Neural crest cell (in vitro differentiated cells): ENCODE measurements at places on chromosomes 3 and 15.

DNA sequence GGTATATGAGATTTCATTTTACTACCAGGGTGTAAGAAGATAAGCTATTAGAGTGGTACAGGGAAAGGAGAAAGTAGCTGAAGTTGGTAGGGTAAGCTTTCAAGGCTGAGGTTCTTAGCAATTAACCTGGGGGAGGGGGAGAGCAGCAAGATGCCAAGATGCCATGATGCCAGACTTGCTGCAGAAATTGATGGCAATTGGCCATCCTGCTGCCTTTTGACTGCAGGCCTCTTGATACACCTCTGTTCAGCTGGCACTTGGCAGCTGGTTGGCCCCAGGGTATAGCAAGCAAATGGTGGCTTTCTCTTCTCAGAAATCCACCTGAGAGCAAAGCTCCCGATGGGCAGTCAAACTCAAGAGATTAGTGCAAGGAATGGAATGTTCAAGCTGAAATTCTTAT is 21.4 kb upstream of the DPH6 start:
- no peak for DNase-seq

DNA sequence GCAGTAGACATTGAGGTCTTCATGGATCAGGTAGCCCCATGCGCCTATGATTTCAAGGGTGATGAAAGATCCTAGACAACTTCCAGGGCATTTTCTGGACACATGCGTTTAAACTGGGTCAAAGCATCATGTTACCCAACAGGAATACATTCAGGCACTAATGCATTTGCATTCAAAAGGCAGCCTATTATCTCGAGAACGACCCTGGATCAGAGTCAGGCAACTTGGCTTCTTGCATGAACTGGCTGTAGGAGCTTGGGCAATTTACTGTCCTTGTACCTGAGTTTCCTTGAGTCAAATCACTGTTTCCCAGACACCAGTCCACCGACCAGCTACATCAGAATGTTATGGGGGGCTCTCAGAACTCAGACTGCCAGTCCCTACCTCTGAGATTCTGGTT is 51.5 kb upstream of the CHST2 start:
- no peak for DNase-seq

- no peak for DNase-seq
These were observed 44.6 kb downstream of the QTRT2 start for GRCh38 chr3:114101101-114101500.

GRCh38 chr3:53161450-53161819 is 426 bp downstream of the PRKCD start:
- DNase-seq: no peak

- no peak for DNase-seq
These were observed 14.9 kb downstream of the CRTAP start for GRCh38 chr3:33128706-33129105.

GRCh38 chr3:123914829-123915228 is 30.7 kb upstream of the MYLK start:
- no peak for DNase-seq

- no peak for DNase-seq
These were observed 270.2 kb downstream of the ROBO1 start for GRCh38 chr3:79497447-79498111.

GRCh38 chr3:153285194-153285641 is 123.2 kb downstream of the RAP2B start:
- no peak for DNase-seq

DNA sequence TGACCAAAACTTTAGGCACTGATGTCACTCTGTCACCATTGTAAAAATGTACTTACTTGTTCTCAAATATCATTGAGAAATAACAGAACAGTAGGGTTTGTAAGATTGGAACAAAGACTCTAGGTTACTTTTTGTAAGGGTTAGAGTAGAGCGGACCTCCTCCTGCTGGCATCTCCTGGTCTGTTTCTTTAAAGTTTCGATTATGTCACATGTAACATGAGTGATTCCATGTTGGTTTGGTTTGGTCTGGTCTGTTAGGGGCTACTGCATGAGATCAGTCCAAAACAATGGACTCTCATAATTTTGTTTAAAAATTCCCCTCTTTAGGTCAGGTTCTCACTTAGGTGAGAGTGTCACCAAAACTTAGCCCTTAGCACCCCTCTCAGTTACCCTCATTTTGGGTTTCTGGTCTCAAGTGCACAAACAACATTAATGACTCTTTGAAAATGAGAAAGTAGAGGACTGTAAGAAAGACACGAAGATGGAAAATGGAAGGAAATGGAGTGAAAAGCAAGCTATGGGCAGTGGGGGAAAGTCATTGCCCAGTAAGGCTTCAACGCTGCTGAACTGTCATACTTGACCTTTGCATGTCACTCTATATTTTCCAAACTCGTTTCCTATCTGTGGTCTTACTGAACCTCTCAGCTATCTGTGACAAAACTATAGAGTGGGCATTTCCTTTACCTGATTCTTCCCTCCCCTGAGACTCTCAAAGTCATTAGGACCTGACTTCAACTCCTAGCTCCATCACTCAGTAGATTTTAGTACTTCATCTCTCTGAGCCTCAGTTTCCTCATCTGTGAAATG is 52.7 kb downstream of the LDHAL6B start:
- DNase-seq: no peak

DNA sequence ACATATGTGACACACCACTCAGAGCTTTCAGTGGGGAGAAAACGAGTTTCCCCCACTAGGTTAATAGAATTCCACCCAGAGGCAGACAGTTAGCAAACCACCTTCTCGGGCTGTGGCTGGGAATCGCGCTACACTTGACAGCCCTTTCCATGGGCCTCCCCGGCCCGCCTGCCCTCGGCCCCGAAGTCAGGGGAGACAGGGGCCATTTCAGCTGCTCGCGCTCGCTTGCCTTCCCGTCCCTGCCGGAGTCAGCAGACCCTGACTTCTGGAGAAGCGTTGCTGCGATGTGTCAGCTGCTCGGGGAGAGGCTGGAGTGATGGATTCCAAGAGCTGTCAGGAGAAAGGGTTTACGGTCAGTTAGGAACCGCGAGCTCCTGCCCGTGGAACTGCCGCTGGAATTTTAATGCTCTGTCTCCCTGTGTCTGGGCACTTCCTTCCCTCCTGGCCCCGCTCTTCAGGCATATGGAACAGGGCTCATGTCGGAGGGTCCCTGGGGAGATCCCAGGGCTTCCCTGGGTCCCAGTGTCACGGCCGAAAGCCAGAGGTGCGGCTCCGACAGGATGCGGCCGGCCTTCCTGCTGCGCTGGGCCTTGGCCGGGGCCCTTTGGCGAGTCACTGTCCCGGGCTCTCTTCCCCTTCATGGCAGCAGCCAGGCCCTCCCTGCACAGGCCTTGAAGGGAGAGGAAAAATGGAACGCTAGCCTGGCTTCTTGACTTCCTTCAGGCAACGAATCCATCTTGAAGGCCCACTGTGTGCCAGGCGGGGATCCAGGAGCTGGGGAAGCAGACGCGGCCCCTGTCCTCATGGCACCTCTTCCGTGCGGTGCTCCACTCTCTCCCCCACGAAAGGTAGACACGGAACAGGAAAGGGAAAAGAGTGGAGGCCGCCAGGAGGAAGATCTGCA is 38.4 kb upstream of the VPS8 start:
- no peak for DNase-seq

DNA sequence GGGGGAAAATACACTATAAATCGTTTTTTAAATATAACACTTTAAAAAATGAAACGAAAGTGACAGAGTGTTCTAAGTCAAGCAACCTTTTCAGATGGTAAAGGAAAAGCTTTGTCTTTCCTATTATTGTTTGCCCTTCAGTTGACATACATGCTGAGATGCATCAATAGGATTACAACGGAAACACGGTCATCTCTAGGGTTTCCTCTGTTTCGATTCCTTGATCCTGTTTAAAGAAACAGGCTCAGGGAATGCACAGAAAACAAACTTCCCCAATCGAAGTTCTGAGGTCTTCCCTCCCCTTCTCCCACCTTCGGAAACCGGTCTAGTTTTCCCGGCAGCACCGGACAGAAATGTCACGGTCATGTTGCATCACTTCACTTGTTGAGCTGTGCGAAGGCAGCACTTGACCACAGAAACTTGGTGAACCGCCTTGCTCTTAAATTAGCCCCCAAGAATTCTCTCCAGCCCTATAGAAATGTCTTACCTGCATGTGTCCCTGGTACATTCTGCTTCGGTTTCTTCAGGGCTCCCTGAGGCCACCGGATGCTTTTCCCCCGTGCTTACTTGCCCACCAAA is 556 bp downstream of the PEX5L start:
- no peak for DNase-seq

GRCh38 chr3:45320986-45321385 is 67.4 kb upstream of the LARS2 start:
- DNase-seq: no peak

- DNase-seq: no peak
These were observed 1639.5 kb downstream of the SI start for GRCh38 chr3:163438760-163439159.
